Epithelial cell of umbilical artery (primary cell): ENCODE measurements at places on chromosomes 6 and 20. TPM values are rescaled to one million over a fixed set of nuclear protein-coding genes. Genes with fewer than 3 reads are reported as not detected.

The ACSS2 gene
- 46.1 and 52.0 TPM in 2 replicates for total RNA-seq

The ARG1 gene
- not detected in 2 replicates for total RNA-seq

The RSPO3 gene
- 5.8 and 6.1 TPM in 2 replicates for total RNA-seq

The SLC52A3 gene
- not detected in 2 replicates for total RNA-seq

The HUS1B gene
- total RNA-seq: 0.65 and 1.5 TPM in 2 replicates

The TMEM244 gene
- total RNA-seq: not detected in 2 replicates

The SLC44A4 gene
- total RNA-seq: 0.15 and 0.32 TPM in 2 replicates

The EDN1 gene
- total RNA-seq: 229 and 433 TPM in 2 replicates
